NCI-H1092 (cell line): ENCODE measurements at places on chromosomes 5 and 9.

- no peak for DNase-seq
Measured at GRCh38 chr5:5708367-5708919, 286.0 kb downstream of the ICE1 start.

DNA sequence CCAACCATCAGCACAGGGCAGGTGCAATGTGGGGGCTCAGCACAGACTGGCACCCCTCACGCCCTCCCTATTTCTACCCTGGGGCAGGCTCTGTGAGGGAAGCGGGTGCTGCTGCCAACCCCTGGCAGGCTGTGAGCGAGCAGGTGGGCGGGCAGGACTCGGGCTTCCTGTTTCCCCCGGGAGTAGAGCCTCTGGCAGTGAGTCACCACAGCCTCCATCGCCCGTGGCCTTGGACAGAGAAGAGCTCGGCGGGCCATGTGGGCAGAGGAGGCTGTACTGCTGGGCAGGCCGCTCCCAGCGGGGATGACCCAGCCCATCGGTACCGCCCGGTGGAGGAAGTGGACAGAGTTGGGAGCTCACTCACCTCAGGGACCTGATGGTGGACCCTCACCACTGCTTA is 16.6 kb downstream of the KCNT1 start:
- DNase-seq, result no peak

DNA sequence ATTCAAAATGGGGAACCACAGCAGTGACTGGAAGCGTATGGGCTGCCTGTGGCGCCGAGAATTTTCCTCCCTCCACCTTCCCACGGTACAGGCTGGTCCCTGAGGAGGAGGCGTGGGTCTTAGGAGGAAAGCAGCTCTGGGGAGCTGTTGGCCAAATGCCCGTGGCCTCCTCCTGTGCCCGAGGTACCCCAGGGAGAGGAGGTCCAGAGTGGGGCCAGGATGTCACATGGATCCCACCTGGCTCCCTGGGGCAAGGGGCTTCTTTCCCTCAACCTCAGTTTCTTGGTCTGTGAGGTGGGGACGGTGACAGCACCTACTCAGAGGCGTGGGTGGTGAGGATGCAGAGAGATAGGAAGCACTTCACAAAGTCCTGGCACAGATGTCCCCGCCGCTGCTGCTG is 16.5 kb downstream of the PRRX2 start:
- no peak for DNase-seq

DNA sequence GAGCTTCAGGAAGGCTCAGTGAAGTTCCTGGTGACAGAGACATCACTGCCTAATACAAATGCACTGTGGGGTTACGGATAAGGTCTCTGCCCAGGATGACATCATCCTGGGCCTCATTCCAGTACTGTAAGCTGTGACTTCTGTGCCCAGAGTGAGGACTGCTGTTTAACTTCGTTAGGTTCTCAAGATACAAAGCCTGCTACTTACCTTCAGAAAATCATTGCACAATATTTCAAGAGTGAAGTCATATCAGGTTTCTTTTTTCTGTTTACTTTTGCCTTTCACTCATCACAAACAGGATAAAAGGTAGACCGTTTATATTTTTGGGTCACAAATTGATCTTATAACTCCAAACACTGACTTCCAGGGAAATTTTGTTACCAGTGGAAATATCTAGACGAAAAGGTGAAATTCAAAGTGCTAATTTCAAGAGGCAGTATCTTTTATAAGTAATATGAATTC is 241.2 kb downstream of the PIK3R1 start:
- DNase-seq, result no peak
